Occipital lobe (tissue), 3 donors: ENCODE measurements at places on chromosomes 3 and 15.
A peak's percentile ranks its signal among the peaks of the same experiment; 100 is the strongest.

- no peak for DNase-seq
Measured at GRCh38 chr3:140442621-140443020, 235.2 kb upstream of the TRIM42 start.

DNA sequence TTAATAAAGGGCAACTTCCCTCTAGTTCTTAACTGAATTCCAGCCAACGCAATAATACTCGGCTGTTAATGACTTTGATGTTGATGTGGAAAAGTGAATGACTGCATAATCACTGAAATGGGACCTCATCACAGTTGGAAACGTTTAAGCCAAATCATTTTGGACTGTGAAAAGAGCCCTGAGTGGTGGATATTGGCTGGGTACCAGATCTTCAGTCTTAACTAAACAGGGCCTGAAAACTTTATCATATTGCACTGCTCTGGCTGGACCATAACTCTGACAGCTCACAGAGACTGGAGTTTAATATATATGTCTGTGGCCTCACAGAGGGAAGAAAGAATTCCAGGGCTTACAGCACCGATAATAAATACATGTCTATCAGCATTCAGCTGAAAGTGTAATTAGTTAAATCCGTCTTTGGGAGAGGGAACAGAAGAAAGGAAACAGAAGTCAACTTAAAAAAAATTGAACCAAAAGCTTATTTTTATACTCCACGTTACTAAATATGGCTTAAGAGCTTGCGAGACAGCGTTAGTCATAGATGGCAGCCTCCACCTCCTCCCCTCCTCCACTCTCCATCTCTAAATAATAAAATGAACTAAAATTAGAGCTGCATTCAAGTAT lies 222.3 kb upstream of the CDIN1 start:
- DNase-seq, result no peak

DNA sequence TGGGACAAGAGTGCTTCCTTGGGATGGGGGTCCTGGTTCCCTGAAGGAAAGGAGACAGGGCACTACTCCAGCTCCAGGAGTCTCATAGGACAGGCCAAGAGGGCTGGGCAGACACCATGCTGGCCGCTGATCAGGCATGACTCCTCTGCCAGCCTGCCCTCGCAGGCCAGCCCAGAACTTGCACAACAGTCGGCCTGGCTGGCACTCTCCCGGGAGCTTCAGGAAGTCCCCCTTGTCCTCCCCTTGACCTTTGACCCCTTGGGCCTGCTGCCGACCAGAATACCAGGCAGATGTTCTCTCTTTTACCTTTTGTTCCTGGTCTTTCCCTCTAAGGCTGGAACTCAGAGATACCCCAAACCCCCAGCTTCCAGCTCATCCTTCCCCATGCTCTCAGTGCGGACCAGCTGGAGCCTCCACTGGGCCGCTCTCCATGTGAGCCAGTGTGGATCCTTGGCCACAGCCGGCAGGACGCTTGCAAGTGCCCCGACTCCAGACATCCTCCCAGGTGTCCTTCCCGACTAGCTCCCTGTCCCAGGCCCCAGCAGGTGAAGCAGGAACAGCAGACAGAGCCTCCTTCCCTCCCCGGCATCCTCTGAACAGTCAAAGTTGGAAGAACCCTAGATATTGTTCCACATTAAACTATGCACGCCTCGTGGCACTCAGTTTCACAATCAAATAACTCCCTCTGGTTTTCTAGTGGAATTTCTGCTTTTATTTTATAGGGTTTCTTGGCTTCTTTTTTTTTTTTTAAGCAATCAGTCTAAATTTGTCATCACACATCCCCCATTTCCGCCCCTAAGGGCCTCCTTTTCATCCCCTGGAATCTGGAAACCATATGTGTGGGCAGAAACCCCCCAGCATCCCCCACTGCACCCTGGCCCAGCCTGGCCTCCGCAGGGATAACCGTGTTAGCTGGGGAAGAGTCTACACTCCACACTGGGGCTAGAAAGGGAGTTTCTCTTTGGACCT lies 15.7 kb downstream of the VPS18 start:
- DNase-seq, result no peak

- DNase-seq, result no peak
Measured at GRCh38 chr3:46693038-46693891, at the start of gene ALS2CL. TSS of gene ALS2CL (minus strand) at chr3:46693679. CDS start at chr3:46689440, 4,239 bp downstream.

GRCh38 chr15:63072809-63073277 lies 30.3 kb downstream of the TPM1 start:
- no peak for DNase-seq

DNA sequence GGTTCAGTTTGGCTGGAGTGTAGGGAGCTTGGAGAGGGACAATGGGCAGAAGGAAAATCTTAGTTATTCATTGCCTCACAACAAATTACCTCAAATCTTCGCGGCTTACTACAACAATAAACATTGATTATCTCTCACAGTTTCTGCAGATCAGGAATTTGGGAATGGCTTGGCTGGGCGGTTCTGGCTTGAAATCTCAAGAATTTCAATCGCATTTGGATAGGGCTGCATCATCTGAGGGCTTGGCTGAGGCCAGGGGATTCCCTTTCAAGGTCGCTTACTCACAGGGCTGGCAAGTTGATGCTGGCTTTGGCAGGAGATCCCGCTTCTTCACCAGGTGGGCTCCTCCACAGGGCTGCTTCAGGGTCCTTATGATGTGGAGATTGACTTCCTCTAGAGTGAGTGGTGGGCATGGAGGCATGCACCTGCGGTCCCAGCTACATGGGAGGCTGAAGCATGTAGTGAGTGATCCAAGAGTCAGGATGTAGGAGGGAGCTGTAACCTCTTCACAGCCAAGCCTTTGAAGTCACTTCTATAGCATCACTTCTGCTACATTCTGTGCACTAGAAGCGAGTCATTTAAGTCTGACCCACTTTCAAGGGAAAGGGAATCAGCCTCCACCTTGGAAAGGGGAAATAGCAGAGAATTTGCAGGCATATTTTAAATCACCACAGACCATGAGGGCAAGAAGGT lies 63.1 kb downstream of the CDC25A start:
- DNase-seq, result no peak

DNA sequence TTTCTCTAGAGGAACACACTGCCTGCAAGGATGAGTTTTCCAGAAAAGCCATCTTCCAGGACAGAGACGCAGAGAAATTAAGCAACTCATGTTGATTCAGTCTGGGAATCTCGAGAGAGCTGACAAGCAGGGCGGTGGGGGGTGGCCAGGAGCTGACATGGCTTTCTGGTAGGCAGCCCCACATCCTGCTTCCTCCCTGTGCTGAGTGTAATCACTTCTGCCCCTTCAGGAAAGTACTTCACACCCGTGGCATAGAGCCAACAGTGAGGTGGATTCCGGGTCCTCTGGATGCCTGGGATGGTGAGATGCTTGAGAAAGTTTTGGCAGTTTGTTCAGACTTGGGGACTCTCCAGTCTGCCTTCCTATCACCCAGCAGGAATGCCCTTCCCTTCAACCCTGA lies 221.1 kb downstream of the SLCO3A1 start:
- DNase-seq, result no peak

- no peak for DNase-seq
Measured at GRCh38 chr3:186417791-186418190, 55.8 kb upstream of the DGKG start.

GRCh38 chr3:12807601-12808359 lies 11.3 kb downstream of the CAND2 start:
- no peak for DNase-seq

- no peak for DNase-seq
Measured at GRCh38 chr3:109284071-109284470, 32.2 kb downstream of the DPPA2 start.

DNA sequence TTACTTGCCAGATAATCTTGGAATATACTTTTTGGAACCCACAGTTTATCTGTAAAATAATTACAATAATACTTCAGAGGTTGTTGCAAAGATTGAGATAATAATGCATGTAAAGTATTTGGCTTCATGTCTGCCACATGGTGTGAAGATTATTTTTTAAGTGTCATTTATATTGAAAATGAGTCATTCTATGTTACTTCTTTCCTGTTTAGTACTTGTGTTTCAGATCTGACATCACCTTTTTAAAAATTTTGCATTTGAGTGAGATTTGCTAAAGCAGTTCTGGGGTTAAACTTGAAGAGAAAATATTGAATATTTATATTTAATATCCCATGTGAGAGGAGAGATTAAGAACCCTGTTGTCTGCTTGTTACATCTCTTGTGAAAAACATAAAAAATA lies 31.2 kb downstream of the IQGAP1 start:
- DNase-seq, result no peak

DNA sequence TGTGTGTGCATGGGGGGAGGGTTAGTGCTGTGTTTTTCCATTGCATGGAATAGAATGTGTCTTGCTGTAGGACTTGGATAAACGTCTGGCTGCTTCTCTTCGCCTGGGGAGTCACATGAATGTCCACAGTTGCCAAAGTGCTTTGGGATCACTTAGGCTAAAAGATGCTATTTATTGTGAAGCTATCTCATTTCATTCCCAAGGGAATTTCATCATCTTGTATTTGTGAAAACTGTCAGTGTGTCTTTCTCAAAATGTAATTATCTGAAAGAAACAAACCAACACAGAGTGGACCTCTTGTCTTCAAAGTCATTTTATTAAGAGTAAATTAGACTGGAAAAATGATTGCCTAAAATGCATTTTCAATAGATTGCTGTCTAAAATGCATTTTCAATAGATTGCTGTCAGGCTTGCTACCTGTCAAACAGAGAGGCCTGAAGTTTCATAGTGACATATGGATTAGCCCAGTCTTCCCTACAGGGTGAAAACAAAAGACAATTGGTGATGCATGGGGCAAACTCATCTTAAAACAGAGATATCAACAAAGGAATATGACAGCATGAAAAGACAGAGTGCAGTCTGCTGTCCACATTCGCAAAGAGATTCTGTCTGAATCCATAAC lies 117.1 kb upstream of the GOLIM4 start:
- DNase-seq, result no peak

DNA sequence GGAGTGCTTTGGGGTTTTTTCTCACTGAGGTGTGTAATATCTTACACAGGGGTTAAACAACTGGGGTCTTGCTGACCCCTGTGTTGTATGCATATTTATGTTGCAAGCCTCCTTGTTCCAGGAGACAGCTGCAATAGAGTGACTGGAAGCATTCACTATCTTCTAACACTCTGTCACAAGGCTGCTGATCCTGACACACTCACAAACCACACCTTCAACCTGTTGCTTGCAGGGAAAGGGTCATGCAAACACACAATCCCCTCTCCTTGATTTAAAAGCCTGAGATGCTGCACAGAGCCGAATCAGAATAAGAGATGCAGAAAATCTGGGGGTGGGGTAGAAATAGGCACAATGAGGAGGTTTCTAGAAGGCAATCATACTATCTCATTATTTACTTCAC lies 197.3 kb downstream of the CADPS start:
- no peak for DNase-seq

GRCh38 chr3:122959339-122959738 lies 68.2 kb downstream of the SEMA5B start:
- no peak for DNase-seq

- no peak for DNase-seq
Measured at GRCh38 chr3:171321559-171322360, 138.4 kb downstream of the TNIK start.

- no peak for DNase-seq
Measured at GRCh38 chr3:196998966-196999760, 30.5 kb downstream of the MELTF start.

- DNase-seq, result no peak
Measured at GRCh38 chr3:186920301-186920700, 10.0 kb upstream of the ST6GAL1 start.

DNA sequence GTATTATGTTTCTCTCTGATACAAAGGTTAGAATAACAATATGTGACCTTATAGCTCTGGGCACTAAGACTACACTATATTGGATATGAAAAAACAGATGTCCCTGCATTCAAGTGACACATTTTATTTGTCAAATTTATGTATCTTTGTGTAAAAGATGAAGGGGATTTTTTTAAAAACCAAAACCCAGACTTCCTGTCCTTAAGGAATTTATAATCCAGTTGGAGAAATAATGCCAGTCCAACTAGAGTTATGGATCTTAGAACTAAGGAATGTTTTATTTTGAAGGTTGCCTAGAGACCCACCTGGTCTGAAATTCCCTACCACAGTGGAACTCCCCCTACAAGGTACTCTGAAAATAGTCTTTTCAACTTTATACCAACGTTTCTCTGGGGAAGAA lies 33.3 kb upstream of the PIK3CB start:
- DNase-seq, result no peak

DNA sequence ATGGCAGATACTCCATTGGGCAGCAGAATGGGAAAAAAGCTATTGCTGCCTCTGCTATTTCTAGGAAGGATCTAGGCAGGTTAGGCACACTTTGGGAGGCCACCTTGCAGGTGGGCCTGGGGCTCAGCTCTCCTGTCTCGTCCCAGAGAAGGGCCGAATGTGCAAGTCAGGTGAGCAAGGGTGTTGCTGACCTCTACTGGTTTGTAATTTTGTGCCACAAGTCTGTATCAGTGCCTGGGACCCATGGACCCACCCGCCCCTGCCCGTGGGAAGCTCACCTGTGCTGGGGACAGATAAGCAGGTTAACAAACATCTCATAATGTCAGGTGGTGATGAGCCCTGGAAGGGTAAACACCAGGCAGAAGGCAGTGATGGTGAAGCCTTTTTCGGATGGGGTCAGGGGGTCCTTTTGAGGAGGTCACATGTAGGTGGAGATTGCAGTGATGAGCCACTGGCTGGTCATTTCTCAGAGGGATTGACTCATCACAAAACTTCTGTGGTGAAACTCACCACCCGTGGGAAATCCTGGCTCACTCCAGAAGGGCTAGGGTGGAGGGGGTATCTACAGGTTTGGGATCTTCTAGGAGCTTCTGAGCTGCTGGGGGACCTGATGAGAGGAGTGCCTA lies 161.3 kb downstream of the KLF13 start:
- no peak for DNase-seq

DNA sequence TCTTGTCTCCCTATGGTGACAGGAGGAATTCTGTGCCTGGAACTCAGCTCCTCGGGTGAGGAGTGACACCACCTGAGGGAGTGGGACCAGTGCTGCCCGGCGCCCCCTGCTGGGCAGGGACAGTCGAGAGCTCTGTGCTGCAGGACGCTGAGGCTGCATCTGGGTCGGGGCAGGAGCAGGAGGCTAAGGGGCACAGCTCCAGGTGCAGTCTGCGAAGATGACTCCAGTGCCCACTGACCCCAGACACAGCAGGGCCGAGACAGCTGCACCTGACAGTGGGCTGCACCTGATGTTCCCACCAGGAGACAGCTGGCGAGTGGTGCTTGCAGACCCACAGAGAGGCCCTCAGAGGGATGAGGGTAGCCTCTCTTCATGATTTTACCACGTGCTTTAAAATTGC lies 152.9 kb downstream of the ATP10A start:
- no peak for DNase-seq

DNA sequence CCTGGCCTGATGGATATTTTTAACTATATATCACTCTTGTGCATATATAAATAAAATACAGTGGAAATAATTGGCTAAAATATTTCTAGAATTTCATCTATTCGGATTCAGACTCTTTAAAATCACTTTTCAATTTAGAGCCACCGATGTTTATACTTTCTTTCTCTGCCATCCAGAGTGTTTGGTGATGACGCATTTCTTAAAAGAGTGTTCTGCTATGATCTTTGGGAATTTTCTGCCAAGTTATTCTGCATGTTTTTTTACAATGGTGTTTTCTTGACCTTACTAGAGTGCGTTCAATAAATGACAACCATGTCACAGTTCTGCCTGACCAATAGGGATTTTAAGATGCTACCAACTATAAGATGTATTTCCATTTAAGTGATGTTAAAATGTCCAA lies 30.2 kb downstream of the PPP2R3A start:
- DNase-seq, result no peak

- DNase-seq, result peak; percentile 24
Measured at GRCh38 chr15:65060641-65061397, 7.0 kb downstream of the RASL12 start.
